ENCODE measurements at places on chromosomes 12 and 14. TPM values are rescaled to one million over a fixed set of nuclear protein-coding genes. Genes with fewer than 3 reads are reported as not detected.

Gene TSPAN9
- total RNA-seq: not detected

Gene PRORP
- total RNA-seq: 31.3 TPM

Gene MYF5
- not detected for total RNA-seq

Gene LHX5
- not detected for total RNA-seq

Gene TMTC1
- total RNA-seq: 0.07 TPM

Gene TGM1
- total RNA-seq: 3.0 TPM

Gene FAM181A
- not detected for total RNA-seq

Gene AQP5
- not detected for total RNA-seq

Gene SMCO2
- 0.89 TPM for total RNA-seq

Gene STXBP6
- total RNA-seq: not detected

Gene SMAGP
- total RNA-seq: 1.4 TPM

Gene RNASE4
- 2.1 TPM for total RNA-seq

Gene RIMBP2
- total RNA-seq: not detected

Gene ETFBKMT
- 1.2 TPM for total RNA-seq

Gene RNFT2
- total RNA-seq: 8.6 TPM

Gene WNT5B
- total RNA-seq: 5.8 TPM

Gene PLA2G1B
- not detected for total RNA-seq

Gene HOXC10
- total RNA-seq: not detected

Gene MLEC
- total RNA-seq: 74.5 TPM

Gene CLEC2D
- total RNA-seq: 385 TPM

Gene ITGB7
- total RNA-seq: 567 TPM
